Suppressor macrophage treated with lipopolysaccharide for 1 hour (primary cell): ENCODE measurements at places on chromosomes 16 and 17.

DNA sequence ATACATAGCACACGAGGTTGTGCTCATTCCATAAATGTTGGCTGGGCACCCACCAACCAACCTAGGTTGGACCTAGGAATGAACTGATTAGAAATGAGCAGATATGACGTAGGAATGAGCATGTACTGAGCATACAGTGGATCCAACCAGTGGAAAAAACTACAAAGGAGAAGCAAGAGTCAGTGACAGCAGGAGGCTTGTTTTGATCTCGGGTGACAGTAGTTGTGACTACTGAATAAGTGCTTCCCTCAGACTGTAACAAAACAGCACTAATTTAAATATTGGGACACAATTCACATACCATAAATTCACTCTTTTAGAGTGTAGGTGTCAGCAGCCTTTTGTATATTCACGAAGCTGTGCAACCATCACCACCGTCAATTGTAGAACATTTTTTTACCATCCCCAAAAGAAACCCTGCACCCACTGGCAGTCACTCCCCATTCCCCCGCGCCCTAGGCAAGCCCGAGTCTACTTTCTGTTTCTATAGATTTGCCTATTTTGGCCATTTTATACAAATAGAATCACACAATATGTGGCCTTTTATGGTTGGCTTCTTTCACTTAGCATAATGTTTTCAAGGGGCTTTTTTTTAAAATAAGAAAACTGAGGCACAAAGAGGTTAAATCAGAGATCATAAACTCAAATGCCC, 7.0 kb downstream of the VAC14 start:
- DNase-seq = no peak

GRCh38 chr17:45777388-45777787, 6.7 kb upstream of the CRHR1 start:
- DNase-seq = no peak

DNA sequence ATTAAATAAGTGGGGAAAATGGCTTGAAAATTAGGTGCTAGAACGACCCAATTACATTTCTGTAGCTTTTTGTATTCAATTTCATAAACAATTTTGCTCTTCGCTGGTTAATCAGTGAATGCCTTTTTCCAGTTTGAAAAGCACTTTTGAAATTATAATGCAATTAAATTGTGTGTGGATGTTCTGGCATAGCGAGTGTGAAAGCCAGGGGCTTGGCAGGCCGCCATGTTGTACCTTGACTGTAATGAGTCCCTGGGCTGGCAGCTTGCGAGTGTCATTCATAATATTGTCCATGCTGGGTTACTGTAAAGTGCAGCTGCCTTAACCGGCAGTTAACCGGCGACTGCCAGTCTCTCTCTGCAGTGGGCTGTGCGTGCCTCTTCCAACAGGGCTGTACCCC, 177.8 kb downstream of the CCDC182 start:
- no peak for DNase-seq

DNA sequence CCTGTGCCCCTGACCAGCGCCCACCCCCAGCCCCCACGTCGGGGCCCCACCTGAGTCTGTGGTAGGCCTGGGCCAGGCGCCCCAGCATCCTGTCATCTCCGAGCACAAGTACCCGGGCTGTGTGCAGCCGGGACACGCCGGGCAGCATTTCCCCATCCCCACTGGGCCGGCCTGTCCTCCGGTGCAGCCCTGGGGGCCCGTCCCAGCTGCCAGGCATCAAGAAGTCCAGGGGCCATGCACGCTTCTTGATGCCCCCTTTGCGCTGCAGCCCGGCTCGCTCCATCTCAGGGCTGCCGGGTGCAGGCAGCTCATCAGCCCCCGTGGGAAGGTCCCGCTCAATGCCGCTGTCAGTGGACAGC, 29.3 kb upstream of the MFSD6L start:
- no peak for DNase-seq

DNA sequence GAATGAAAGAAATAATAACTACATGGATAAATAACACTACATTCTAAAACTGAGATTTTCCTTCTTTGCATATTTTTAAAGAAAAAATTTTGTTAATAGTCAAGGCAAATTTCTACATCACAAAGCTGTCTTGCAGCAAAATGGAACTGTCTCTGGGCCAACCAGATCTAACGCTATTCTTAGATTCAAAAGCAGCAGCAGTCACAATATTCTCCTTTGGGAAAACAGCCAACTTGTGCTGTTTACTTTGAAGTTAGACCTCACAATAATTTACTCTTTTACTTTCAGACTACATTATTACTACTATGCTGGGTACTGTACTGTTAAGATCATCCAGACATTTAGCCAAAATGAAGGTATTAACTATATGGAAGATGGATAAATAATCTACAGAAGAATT, 189.1 kb downstream of the CEP112 start:
- DNase-seq = no peak

GRCh38 chr16:64304396-64304795, 817.5 kb downstream of the CDH11 start:
- DNase-seq = no peak

- no peak for DNase-seq
Measured at GRCh38 chr16:66287416-66287815, 79.1 kb upstream of the CDH5 start.

DNA sequence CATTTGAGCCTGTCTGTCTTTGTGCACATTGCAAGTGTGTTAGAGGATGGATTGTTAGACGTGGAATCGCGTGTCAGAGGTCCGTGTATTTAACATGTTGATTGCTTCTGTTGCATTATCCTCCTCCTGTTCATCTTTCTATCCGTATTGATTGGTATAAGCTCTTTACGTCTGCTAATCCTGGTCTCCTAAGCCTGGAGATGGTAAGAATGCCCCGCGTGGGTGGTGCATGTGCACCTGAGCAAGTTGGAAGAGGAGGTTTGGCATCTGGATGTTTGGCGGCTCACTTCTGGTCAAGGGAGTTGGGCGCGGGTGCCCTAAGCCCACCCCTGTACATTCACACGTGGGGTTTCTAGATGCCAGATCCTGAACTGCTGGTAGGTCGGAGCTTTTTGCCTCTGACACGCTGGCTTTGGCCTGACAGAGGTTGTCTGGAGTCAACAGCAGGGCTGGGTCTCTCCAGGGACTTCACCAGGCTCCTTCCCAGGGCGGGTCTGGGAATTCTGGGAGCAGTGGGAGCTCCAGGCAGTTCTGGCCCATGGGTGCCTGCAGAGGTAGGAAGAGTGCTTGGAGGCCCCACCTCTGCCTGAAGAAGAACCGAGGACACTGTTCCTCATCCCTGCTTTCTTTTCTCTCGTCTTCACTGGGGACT, 107.3 kb downstream of the OR1D5 start:
- no peak for DNase-seq

GRCh38 chr17:62663304-62663703, 35.8 kb downstream of the MRC2 start:
- DNase-seq = no peak

- no peak for DNase-seq
Measured at GRCh38 chr17:68100000-68100641, 64.6 kb downstream of the KPNA2 start.

GRCh38 chr17:79322211-79323123, 247.8 kb downstream of the ENGASE start:
- no peak for DNase-seq

GRCh38 chr16:28218109-28218508, 6.3 kb upstream of the XPO6 start:
- DNase-seq = peak; percentile 66

GRCh38 chr17:73029991-73030390, 62.5 kb downstream of the SLC39A11 start:
- no peak for DNase-seq

GRCh38 chr16:68961778-68962402, 118.6 kb downstream of the TANGO6 start:
- DNase-seq = peak; percentile 89

DNA sequence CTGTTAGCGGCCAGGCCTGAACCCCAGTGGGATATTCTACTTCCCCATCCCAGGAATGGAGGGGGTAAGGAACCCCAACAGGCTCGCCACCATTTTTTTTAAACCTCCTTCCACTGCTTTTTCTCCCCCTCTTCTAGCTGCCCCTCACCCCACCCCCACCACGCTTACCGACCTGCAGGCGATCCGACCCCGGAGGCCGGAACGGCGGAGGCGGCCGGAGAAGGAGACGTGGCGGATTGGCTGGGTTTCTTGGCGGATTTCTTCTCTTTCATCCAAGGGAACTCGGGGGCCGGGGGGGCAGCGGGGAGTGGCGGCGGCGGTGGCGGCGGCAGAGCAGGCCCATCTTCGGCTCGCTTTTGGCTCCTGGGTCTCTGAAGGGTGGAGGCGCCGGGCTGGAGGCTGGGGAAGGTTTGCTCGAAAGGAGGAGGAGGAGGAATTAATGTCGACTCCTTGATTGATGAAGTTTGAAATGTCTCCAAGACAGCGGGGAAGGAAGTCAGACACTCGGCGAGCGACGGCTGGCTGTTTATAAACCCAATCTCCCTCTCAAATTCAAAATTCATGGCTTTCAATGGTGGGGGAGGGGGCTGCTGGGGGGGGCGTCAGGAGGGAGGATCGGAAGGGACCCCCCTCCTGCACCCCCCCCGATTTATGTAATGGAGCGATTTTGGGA, 424 bp downstream of the HOXB2 start:
- DNase-seq = no peak

GRCh38 chr16:73883126-73883525, 413.5 kb upstream of the PSMD7 start:
- no peak for DNase-seq

GRCh38 chr16:86391486-86391885, 118.8 kb upstream of the FOXF1 start:
- no peak for DNase-seq

DNA sequence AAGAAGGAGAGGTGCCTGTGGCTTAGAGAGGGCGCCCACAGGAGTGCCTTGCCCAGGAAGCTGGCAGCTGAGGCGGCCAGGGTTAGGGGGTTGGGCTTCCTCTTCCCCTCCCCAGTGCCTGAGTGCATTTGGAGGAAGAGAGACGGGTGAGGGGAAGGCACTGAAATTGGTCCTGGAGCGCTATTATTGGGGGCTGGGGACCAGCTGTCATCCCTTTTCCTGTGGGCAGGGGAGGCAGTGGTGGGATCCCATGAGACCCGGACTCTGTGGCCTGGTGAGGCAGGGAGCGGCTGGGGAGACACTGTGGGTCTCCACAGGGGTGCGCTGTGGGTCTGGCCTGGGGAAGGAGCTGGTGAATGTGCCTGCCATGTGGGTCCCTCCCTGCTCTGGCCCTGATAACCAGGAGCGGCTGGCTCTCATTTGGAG, 259.7 kb downstream of the SEC14L1 start:
- DNase-seq = peak; percentile 56

DNA sequence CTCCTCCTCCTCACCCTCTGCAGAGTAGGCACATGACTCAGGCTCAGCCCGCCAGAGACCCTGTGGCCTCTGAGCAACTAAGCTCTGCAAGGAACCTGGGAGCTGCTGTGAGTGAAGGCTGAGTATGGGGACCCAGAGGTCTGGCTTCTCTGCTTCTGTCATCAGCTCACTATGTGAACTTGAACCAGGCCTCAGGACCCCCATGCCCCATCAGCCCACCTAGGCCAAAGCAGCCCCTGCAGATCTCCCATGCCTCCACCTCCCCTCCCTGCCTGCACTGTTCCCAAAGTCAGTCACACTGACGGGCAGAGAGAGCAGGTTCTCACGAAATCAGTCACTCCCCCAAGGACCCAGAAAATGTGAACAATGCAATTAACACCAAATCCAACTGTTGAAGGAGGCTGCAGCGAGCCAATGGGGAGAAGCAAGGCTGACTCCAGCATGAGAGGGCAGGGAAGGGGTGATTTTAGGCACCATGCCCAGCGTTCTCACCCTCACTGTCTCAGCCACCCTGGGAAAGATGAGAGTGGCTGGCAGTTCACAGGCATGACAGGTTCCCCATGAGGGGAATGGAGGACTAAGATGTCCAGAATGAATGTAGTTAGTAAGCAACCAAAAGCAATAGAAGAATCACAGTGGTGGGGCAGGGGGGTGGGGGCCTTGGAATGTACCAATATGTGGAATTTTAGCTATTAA, 60.6 kb downstream of the BEAN1 start:
- DNase-seq = peak; percentile 32

GRCh38 chr17:50151937-50152547, 1.6 kb upstream of the PPP1R9B start:
- peak; percentile 75 for DNase-seq

- no peak for DNase-seq
Measured at GRCh38 chr17:79046197-79046915, 22.4 kb downstream of the C1QTNF1 start.

GRCh38 chr17:60699090-60699489, 21.4 kb downstream of the BCAS3 start:
- DNase-seq = no peak

GRCh38 chr17:45018848-45019711, 32.4 kb downstream of the DCAKD start:
- peak; percentile 90 for DNase-seq

GRCh38 chr17:49845321-49845720, 2.5 kb downstream of the TAC4 start:
- no peak for DNase-seq

DNA sequence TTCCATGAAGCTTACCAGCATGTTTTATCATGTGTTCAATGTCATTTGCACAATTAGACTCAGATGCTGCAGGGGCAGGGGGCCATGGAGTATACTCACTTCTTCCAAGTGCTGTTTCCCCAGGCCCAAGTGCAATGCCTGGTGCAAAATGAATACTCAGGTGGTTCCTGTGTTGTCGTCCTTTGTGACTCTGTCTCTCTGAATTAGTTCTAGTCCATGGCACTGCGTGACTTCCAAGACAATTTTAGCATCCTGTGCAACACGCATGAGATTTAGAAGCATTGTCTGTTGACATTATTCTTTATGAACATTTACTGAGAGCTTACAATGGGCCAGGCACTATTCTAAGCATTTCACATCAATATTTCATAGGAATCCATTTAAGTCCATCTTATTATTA, 769.7 kb upstream of the RBFOX1 start:
- no peak for DNase-seq

DNA sequence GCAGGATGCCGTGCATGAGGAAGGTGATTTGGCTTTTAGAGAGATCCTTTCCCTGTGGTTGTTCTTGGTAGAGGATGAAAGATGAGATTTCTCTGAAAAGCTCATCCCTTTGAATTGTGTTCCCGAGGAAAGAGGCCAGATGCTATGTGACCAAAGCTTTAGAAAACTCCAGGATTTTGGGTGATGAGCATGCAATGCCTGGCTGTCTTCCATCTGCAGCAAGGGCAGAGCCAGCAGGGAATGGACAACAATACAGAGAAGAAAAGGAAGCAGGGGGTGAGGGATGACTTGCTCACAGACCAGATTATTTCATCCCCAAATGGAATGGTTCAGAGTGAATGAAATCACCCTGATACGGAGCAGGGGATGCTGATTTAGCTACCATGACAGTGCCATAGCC, 949.7 kb upstream of the EEF2KMT start:
- no peak for DNase-seq

DNA sequence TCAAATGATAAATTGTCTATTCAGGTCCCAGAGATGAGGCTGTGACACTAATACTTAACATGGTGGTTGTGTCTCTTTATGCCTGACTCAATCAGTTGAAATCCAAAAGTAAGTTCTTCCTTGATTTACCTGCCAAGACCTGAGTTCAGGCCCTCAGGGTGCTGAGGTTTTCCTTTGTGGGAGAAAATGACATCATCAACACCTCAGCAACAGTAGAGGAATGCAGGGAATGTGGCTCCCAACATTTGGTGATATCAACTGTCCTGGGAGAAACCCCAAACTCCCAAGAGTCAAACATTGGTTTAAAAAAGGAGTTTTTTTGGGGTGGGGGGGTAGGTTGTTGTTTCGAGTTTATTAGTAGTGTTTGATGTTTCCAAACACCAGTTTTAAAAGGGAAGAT, 14.7 kb downstream of the RNF43 start:
- no peak for DNase-seq

GRCh38 chr17:45914047-45914717, 19.8 kb downstream of the MAPT start:
- DNase-seq = no peak

- no peak for DNase-seq
Measured at GRCh38 chr16:48963901-48964615, 317.6 kb downstream of the CBLN1 start.
